ENCODE measurements at places on chromosomes 5 and 9.

GRCh38 chr9:86460216-86461002 is 106.2 kb upstream of the TUT7 start:
- DNase-seq = no peak

DNA sequence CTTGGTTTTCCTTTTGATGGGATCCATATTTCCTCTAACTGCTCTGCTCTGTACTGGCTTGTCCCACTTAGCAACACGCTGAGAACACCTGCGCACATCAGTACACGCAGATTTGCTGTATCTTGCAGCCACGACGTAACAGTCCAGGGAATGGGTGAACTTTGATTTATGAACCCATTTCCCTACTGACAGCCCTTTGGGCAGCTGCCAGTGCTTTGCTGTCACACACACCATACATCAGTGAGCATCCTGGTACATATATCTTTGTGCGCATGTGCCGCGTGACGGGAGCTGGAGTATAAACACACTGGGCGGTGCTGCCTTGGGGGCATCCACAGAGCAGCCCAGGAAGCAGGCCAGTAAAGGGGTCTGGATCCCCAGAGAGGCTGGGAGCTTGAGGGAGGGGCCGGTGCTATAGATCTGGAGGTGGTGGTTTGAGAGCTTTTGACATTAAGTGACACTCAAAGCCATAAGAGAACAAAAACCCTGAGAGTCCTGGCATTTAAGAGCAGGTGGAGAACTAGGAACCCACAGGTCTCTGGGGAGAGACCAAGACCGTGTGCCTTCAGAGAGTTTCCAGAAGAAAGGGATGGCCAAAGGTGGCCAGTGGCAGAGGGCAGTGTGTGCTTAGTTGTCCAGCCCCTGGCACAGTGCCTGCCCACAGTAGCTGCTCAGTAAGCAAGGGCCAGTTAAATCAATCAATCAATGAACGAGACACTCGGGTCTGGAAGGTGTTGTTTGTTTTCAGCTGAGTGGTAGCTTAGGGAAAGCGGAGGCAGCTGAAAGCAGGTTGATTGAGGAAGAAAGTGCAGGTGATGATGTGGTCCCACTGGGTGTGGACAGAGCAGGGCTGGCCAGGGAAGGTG is 53.7 kb downstream of the LMX1B start:
- DNase-seq = no peak

GRCh38 chr9:127785023-127785932 is 556 bp upstream of the CDK9 start:
- DNase-seq = no peak

GRCh38 chr5:149434162-149435014 is 55.3 kb upstream of the IL17B start:
- DNase-seq = no peak

DNA sequence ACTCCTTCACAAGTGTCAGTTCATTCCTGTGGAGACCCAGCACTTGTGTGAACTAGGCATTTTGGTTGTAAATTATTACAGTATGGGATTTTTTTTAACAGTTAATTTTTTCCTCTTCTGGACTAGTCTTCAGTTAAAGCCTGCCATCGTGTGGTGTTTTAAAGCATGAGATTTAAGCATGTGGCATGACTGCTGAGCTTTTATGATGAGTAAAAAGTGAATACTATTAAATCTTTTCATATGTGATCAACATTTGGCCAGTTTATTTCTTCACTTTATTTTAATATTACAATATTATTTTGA is 25.0 kb downstream of the LMNB1 start:
- no peak for DNase-seq

DNA sequence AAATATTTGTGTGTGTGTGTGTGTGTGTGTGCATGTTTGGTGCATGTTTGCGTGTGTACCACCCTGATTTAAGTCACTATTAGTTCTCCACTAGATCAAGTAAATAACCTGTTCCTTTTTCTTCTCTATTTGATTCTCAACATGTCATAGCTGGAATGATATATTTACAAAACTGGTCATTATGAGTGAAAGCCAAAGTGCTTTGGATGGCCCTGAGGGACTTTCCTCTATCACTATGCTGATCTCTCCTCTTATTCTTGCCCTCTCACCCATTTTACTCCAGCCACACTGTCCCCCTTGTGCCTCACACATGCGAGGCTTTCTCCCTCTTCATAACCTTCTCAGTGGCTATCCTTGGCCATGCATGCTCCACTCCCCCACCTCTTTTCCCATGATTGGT is 144.6 kb upstream of the NMUR2 start:
- no peak for DNase-seq

- DNase-seq = no peak
Observed at GRCh38 chr5:154868702-154869101, 10.3 kb downstream of the CNOT8 start.

DNA sequence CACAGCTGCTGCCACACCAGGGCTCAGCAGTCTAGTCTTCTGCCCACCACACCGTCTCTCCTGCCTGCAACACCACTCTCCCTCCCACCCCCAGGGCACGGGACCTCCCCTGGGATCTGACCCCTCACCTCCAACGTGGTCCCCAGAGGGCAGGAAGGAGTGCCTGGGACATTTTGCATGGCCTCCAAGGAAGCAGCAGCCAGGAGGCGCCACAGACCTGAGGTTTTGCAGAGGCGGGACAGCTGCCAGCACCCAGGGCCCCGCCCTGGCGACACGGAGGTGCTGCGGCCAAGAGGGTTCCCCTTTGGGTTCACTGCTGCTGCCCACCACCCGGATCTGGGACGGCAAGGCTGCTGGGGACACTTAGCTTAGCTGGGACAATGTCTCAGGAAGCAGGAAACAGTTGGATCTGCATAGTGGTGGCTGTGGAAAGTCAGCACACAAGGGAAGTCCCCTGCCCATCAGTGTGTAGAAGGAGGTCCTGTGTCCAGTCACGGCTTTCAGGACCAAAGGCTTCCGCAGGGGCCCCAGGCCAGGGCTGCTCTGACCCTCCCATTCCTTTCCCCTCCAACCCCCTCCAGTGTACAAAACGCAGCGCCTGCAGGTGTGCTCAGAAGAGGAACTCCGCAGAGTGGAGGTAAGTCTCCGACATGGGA is 13.8 kb downstream of the PROP1 start:
- DNase-seq = no peak

GRCh38 chr9:33222031-33222430 is 17.9 kb upstream of the SPINK4 start:
- DNase-seq = no peak

DNA sequence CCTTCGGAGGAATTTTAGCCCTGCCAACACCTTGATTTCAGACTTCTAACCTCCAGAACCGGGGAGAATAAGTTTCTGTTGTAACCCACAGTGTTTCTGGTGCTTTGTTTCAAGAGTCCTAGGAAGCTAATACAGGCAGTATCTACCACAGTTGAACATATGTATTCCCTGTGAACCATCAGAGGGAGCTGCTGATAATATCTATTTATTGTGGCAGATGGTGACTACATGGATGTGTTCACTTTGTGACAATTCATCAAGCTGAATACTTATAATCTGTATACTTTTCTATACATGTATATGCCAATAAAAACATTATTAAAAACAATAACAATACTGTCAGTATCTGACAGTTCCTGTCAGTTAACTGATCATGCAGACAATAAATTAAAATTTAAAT is 137.2 kb upstream of the GNA14 start:
- no peak for DNase-seq

DNA sequence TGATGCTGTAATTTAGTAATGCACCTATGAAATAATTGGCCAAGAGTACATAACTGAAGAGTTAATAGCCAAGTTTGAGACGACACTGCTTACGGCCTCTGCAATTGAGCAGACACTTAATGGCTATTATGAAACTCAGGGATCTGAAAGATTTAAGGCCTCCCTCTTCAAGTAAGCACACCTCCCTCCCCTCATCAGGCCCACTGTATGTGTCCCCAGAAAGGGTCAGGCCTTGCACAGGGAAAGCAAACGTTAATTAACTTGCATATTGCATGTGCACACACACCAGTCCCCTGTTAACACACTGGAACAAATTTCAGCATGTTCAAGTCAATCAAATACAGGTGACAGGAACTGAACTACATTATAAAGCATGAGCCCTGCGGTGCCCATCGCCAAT is 163.6 kb downstream of the SPOCK1 start:
- no peak for DNase-seq

GRCh38 chr5:35538198-35538931 is 79.3 kb upstream of the SPEF2 start:
- DNase-seq = no peak

DNA sequence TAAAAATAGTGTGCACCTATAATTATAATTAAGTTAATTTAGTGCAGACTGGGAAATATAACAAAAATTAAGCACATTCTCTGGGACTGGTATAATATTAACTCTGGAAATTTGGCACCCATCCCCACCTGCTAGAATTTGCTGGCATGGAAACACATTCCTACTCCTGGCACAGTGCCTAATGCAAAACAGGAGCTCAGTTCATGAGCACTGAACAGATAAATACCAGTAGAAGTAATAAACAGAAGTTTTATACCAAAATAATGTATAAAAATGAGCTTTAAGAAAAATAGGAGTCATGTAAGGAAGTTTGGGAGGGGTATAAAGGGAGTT is 23.7 kb upstream of the NPR3 start:
- peak; percentile 80 for DNase-seq

DNA sequence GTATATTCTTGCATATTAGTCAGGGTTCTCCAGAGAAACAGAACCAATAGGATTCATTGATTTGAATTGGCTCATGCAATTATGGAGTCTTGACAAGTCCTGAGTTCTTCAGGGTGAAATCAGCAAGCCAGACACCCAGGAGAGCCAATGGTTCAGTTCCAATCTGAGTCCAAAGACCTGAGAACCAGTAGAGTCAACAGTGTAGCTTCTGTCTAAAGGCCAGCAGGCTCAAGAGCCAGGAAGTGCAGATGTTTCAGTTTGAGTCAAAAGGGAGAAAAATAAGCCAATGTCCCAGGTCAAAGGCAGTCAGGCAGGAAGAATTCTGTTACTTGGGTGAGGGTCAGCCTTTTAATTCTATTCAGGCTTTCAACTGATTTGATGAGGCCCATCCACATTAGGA is 37.8 kb upstream of the ANKRD34B start:
- no peak for DNase-seq

DNA sequence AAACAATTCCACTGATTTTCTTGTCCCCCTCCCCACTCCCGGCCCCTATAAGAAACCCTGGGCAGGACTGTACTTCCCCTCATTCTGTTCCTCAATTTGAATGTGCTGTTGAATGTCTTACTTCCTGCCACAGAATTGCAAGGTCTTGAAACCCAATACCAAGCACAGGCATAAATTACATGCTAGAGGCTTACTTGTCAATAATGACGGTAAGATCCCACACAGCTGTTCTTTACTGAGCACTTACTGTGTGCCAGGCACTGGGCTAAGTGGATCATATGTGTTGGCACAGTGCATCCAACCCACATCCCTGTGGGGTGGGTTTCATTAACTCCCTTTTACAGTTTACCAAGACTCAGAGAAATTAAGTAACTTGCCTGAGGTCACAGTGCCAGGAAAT is 63.4 kb downstream of the MVB12B start:
- DNase-seq = no peak

GRCh38 chr5:109532773-109533364 is 123.1 kb upstream of the PJA2 start:
- no peak for DNase-seq

DNA sequence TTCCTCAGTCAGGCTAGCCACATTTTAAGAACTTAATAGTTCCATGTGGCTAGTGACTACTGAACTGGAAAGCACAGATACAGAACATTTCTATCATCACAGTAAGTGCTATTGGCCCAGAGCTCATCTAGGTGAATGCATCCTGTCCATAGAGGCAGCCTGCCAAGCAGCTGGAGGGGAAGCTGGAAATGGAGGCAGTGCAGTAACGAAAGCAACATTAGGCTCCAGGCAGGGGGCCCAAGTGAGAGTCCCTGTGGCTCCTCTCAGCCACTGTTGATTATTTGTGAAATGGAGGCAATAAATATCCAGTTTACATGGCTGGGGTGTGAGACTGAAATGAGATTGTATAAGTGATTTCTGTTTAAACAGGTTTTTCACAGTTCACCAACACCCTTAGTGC is 227.2 kb upstream of the KLF9 start:
- no peak for DNase-seq

DNA sequence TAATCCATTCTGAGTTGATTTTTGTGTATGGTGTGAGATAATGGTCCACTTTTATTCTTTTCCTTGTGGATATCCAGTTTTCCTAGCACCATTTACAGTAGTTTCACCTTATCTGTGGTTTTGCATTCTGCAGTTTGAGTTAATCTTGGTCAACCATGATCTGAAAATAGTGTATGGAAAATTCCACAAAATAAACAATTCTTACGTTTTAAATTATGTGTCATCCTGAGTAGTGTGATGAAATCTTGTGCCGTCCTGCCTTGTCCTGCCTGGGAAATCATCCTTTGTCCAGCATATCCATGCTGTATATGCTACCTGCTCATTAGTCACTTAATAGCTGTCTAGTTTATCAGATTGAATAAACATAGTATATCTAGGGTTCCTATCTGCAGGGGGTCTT is 42.1 kb downstream of the CDC42SE2 start:
- no peak for DNase-seq

GRCh38 chr5:72478684-72479083 is 28.5 kb downstream of the ZNF366 start:
- no peak for DNase-seq

- peak; percentile 30 for DNase-seq
Observed at GRCh38 chr9:13719446-13719845, 440.0 kb upstream of the MPDZ start.

DNA sequence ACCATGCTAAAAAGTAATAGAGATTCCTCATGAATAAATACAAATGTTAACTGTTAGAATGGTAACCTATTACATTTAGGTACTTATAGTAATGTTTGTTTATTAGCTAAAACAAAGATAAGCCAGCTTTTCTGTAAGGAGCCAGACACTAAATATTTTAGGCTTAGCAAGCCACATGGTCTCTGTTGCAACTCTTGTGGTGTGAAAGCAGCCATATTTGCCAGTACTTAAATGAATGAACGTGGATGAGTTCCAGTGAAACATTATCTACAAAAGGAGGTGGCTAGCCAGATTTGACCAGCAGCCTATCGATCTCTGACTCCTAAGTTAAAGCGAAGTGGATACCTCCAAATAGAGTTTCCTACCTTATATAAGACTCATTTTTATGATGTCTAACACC is 331.6 kb downstream of the CDH12 start:
- DNase-seq = peak; percentile 27

- no peak for DNase-seq
Observed at GRCh38 chr9:73173557-73174329, 22.1 kb downstream of the ANXA1 start.

DNA sequence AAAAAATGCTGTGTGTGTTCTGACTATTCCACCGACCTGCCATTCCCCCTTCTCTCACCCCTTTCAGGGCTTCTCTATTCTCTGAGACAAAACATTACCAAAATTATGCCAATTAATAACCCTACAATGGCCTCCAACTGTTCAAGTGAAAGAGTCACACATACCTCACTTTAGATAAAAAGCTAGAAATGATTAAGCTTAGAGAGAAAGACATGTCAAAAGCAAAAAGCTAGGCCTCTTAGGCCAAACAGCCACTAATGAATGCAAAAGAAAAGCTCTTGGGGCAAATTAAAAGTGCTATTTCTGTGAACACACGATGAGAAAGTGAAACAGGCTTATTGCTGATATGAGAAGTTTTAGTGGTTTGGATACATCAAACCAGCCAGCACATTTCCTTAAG is 279.6 kb upstream of the GRAMD2B start:
- no peak for DNase-seq

- no peak for DNase-seq
Observed at GRCh38 chr5:124195411-124195810, 551.0 kb downstream of the ZNF608 start.

Data from retinal pigment epithelial cell (primary cell).